ENCODE measurements at places on chromosomes 16 and 17.

GRCh38 chr17:39200070-39200879 lies at the start of gene RPL19:
RPL19 (plus strand) TSS chr17:39200283; CDS start chr17:39200345, 62 bp downstream.
- DNase-seq = no peak

- peak; percentile 47 for DNase-seq
Observed at GRCh38 chr17:44522883-44523671, 19.9 kb upstream of the GPATCH8 start.

DNA sequence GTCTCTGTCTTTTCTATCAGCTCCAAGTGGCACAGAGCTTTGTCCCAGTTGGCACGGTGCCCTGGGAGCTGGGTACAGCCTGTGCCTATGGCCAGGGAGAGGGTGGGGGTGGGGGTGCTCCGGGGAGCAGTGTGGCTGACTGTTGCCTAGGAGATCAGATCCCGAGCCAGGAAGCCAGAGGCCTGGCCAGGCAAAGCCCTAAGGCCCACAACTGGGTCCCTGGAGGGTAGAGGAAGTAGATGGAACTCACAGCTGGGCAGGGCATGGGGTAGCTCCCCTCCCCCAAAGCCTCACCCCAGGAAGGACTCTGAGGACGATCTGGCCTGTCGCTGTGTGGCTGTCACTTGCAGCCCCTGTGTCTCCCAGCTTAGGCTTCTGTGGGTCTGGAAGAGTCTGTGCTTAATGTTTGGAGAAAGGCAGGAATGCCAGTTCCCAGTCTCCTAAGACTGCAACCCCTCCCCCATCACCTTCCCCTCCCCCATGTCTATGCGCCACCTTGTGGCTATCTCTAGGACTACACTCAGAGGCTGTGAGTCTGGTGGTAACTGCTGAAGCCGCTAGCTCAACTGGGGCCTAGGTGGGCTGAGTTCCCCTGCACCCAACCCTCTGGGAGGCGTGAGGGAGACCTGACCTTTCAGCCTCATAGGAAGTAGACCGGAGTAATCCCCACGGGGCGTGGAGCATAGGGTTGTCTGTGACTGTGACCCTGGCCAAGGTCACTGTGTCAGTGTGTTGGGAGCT lies 12.6 kb downstream of the THRA start:
- DNase-seq = peak; percentile 81

- DNase-seq = no peak
Observed at GRCh38 chr17:81228420-81228819, 5.7 kb upstream of the CEP131 start.

DNA sequence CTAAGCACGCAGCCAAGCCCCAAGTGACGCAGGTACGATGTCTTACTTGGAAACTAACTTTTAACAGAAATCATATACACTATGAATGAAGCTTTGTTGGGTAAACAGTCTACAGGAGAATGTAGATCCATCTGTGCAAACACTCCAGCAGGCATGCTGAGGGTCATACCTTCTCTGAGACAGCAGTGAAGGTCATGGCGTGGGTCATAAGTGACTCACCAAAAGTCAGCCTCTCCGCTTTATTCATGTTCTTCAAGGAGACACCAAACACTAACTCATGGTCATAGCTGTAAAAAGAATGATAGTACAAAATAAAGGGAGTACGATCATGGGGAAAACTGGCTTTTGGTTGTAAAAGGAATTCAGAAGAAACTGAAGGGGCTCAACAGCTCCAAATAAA lies 20.6 kb downstream of the BLMH start:
- DNase-seq = no peak

- no peak for DNase-seq
Observed at GRCh38 chr17:36827081-36827480, 110.2 kb upstream of the LHX1 start.

DNA sequence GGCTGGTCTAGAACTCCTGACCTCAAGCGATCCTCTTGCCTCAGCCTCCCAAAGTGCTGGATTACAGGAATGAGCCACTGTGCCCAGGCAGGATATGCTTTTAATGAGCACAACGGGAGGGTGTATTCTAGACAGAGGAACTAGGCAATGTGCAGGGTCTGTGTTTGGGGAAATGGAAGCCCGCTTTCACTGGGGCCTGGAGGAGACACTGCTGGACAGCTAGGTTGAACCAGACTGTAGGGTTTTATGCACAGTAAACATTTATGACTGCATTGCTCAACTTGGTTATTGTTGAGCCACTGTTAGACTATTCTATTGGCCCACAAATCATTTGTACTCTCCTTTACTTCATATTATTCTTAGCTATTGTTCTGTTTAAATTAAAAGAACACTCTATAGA lies 10.2 kb upstream of the SIAH1 start:
- DNase-seq = no peak

DNA sequence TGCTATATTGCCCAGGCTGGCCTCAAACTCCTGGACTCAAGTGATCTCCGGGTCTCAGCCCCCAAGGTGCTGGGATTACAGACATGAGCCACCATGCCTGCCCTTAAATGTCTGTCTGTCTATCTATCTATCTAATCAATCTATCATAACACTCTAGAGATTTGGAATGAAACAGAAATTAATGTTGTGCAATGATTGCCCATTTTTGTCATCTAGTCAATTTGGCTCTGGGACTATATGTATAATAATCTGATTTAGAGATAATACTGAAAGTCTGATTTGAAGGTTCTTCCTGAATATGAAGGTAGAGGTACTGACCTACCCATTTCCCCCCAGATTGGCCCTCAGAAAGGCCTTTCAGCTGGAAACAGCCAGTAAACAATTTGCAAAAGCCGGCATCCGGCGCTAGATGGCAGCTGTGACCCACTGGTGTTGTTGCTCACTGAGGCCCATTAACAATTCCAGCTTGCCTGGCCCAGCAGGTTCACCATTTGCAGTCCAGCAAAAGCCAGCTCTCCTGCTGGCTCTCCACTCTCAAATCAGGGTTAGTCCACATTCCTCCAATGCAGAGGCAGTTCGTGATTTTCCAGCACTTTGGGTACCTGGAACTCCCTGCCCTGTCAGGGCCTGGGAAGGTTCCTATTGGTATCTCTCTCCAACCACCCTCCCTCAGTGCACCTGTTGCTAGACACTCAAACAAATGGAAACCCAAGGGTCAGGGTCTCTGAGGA lies 22.9 kb upstream of the C16orf87 start:
- DNase-seq = peak; percentile 63

DNA sequence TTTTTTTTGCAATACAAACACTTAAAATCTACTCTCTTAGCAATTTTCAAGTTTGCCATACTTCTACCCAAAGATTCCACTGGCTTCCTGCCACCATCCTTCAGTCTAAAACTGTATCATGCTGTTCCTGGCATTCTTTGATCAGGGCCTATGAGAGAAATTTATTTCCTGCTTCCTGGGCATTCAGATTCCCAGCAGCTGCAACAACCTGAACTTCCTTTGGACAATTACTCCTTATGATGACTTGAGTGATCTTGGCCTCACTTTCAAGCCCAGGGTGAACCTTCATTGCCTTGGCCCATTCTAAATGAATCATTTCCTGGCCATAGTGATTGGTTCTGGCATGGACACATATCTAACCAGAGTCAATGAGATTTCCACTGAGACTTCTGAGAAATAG lies 18.0 kb upstream of the MON1B start:
- no peak for DNase-seq

- peak; percentile 84 for DNase-seq
Observed at GRCh38 chr17:50148226-50149090, 2.0 kb downstream of the PPP1R9B start.

- DNase-seq = no peak
Observed at GRCh38 chr16:84678541-84678940, 21.3 kb upstream of the USP10 start.

DNA sequence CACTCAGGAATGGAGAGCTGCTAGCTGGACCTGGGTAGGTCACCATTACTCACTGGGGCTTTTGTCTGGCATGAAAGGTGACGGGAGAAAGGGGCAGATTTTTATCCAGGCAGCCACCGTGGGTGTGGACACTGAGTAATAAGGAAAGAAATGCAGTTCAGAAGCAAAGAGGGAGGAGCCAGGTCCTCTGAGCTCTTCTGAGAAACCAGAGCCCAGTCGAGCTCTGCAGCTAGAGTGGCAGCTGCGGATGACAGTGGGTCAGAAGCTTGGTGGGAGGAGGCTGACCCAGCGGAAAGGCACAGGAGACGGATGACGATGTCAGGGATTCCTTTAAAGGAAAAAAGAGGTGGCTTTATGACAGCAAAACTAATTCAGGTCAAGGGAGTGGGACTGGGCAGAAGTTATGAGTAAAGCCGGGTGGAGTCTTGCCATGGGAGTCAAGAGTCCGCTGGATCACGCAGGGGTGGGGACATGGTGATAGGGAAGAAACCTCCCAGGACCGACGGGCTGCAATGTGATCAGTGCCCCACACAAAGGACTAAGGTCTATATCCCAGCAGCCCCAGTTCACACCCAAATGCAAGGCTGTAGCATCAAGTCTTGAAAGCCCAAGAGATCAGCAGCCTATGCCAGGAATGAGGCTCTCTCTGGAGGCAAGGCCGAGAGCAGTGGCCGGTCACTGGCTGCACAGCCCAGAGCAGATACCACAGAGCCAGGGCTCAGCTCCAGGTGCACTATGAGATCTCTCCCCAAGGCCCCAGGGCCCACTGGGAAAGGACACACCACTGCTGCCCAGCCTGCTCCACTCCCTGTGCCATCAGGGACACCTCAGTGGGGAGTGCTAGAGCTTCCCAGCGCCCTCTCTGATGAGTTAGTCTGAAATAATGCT lies 6.3 kb upstream of the MNT start:
- no peak for DNase-seq

GRCh38 chr17:12242345-12242954 lies 221.8 kb downstream of the MAP2K4 start:
- no peak for DNase-seq

All from CD4-positive, alpha-beta T cell treated with Interleukin-10 for 1 hour (primary cell).